Peyer's patch (tissue), 4 donors: ENCODE measurements at places on chromosomes 7 and 10. TPM values are rescaled to one million over a fixed set of nuclear protein-coding genes. Genes with fewer than 3 reads are reported as not detected.
A peak's percentile ranks its signal among the peaks of the same experiment; 100 is the strongest.

- DNase-seq, result no peak
These were observed 70.7 kb upstream of the LRRC18 start for GRCh38 chr10:49010295-49010694.

DNA sequence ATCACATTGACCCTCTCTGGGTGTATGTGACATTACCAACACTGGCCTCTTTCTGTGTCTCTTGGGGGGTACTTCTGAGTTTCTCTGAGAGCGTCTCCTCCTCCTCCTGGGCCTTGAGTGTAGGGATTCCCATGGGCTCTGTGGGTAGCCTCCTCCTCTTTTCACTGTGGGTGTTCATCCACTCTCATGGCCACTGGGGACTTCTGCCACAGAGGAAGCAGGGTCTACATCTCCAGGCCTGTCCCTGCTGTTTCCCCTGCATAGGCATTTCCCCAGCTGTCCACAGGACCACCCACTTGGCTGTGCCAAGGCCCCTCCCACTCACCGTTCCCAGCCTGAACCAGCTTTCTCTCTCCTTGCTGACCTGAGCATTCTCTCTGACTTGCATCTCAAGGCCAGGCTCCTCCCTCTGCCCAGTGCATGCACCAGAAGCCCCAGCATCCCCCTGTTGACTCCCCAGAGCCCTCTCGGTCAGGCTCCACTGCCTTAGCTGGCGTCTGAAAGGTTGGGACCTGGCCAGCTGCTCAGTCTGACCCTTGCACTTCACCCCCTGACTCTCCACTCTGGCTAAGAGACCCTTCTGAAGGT, 487.6 kb downstream of the GLRX3 start:
- no peak for DNase-seq

GRCh38 chr7:7736671-7737070, 18.3 kb upstream of the RPA3 start:
- DNase-seq, result no peak

The EGFR gene
- total RNA-seq, result 57.2 TPM

DNA sequence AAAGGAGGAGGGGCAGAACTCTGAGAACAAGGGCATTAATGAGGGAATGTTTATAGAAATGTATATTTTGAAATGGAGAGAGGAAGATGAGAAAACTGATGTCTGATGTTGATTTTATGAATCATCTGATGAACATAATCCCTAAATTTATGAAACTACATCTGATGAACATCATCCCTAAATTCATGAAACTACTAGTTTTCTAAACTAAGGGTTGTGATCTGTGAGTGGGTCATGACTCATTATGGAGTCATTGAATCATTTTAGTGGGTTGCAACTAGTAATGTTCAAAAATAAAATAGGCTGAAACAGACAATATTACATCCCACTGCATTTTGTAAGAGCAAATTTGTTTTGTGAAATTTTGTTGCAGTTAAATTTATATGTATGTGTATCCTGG, 442.6 kb upstream of the TEX47 start:
- DNase-seq, result no peak

GRCh38 chr10:131855461-131856401, 45.1 kb upstream of the PPP2R2D start:
- DNase-seq, result peak; percentile 34

DNA sequence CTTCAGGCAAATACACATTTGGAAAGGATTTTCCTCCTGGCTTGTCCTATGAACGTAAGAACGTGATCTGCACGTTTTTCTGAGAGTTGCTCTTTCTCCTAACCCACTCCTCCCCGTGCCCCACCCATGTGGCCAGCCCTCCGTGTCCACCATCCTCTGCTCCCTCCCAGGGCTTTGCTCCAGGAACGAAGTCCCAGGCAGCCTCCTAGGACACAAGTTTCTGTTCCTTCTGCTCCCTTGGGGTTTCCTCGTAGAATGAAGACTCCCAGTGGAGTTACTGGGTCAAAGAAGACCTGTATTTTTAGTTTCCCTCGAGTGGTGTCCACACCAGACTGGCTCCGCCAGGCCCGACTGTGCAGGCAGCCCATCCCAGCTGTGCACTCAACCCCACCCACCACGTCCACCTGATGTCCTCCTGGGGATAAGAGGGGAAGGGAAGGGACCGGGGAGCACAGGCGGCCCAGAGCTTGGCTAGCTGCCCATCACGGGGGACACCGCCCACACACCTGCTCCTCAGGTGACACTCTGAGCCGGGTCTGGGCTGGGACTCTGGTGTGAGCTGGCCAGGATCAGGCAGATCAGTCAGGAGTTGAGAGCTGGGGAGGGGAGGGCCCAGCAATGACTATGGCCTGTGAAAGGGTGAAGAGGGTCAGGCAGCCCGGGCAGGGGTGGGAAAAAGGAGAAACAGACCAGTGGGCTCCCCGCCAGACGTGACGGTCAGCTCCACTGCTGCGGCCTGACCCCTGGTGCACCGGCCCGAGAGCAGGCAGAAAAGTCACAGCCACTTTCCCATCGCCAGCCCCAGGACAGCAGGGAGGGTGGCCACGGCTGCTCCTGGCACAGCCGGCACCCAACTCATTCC, 54.3 kb upstream of the PPP2R2D start:
- DNase-seq, result no peak

DNA sequence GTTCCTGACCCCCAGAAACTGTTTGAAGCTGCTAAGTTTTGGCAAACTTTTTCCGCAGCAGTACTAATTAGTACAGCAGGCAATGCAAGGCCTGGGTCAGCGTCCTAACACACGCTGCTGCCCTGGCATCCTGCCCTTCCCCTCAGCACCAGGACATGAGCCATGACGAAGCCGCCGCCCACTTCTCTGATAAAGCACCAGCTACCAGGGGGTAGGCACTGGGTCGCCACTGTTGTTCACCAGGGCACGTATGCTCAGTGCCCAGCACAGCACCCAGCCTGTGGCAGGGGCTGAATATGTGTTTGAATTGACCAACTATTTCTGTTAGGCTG, 59.5 kb downstream of the CHST15 start:
- no peak for DNase-seq

The FRMD4A gene
- total RNA-seq, result 47.9 TPM

GRCh38 chr10:76738991-76739390, 898.6 kb downstream of the KCNMA1 start:
- no peak for DNase-seq

DNA sequence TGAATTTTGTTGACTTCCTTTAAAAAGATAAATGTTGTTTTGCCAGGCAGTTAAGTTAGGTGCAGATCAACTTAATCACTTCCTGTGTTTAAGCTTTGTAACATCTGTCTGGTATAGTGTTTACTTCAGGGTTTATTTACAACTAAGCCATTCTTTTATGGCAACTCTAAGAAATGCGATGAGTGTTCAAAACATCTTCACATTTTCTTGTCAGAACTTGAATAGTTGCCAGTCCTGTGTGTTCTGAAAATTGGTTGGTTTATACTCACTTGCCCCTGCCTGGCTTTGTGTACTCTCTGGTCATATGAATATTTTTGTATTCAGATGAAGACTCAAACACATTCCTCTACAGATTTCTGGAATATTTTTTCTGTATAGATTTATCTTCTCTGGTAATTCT, 327.2 kb downstream of the MDFIC start:
- DNase-seq, result no peak

GRCh38 chr7:143882604-143883078, 19.3 kb downstream of the TCAF1 start:
- no peak for DNase-seq

GRCh38 chr10:16986406-16987205, 143.0 kb downstream of the CUBN start:
- DNase-seq, result no peak

The BMPER gene
- 17.3 TPM for total RNA-seq

The RASA4B gene
- total RNA-seq, result 47.6 TPM

DNA sequence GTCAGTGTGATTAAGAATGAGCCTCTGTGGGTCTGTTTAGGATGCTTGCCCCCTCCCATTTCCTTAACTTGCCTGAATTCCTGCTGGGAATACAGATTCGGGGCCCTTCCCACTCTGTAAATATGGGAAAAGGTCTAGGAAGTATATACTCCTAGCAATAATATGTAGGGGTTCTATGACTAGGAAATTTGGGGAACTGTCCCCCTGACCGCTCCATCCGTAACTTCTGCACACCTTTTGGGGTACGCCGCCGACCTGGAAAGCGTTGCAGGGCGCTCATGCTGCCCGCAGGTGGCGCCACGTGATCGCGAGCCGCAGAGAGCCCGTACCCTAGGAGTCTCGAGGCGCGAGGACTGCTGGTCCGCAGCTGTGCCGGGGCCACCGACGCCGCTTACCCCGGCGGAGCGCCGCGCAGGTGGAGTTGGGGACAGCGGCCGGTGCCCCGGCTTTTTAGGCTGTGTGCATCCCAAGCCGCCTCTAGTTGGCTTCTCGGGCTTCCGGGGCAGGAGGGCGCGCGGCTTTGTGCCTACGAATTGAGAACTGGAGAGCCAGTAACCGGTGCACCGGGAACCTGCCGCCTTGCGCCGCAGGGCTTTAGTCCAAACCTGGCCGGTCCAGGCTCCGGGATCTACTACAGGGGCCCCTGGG, 656 bp upstream of the CNNM2 start:
- peak; percentile 91 for DNase-seq

DNA sequence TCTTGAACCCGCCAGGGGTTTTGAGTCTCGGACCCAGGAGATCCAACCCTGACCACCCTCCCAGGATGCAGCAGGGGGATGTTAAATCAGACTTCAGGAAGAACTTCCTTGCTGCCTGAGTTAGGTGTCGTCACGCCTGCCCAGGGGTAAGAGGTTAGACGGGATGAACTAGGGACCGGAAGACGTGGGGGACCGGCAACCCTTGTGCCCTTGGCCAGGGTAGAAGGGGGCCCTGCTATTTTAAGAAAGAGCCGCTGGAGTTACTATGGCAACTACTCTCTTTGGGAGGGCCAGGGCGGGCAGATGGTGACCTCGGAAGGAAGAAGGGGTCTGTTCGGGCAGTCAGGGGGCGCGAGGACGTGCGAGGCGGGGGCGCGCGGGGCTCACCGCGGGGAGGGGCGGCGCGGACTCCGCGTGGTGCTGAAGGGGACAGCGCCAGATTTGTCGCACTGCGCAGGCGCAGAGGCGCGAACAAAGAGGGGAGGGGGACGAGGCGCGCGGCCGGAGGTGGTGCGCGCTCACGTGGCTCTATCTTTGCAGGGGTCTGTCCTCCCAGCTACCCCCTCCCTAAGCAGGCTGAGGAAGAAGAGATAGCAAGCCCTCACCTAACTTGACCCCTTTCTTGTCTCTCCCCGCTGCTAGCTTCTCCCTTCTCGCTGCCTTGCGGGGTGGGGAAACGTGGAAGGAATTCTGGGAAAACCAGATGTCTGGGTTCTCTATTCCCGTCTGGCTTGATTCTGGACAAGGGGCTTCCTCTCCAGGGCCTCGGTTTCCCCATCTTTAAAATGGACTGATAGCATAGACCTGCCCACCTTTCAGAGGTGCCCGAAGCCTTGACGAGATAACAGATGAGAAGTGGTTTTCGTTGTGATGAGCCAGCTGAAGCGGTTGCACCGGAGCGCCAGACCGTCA, 940 bp upstream of the PSD start:
- peak; percentile 69 for DNase-seq

GRCh38 chr10:97780841-97781617, 9.2 kb upstream of the SFRP5 start:
- no peak for DNase-seq

DNA sequence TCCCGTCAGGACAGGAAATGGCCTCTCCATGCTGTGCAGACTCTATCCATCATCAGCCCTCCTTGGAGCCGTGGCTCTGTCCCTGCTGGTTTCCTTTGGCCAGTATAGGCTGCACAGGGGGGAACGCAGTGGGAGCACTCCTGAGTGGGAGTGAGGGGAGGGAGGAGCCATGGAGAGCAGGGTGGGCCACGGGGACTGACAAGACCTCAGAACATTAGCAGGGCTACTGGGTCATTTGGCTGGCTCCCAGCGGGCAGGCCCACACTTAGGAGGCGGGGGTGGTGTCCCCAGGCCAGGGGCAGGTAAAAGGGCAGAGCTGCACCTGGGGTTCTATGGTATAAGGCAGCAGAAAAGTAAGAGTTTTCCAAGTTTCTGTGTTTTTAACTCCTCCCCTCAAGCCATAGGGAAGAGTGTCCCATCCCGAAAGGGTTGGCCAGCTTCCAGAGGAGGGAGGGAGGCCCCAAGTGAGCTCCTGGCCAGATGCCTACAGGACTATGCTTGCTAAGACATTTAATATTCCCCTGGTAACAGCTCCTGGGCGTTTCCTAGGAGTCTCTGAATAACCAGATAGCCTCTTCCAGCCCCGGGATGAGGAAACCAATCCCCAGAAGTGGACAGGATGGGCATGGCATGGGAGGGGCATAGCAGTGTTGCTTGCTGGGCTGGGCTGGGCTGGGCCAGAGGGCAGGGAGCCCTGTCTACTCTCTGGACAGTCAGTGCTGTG, 5.5 kb upstream of the OPN4 start:
- peak; percentile 48 for DNase-seq

DNA sequence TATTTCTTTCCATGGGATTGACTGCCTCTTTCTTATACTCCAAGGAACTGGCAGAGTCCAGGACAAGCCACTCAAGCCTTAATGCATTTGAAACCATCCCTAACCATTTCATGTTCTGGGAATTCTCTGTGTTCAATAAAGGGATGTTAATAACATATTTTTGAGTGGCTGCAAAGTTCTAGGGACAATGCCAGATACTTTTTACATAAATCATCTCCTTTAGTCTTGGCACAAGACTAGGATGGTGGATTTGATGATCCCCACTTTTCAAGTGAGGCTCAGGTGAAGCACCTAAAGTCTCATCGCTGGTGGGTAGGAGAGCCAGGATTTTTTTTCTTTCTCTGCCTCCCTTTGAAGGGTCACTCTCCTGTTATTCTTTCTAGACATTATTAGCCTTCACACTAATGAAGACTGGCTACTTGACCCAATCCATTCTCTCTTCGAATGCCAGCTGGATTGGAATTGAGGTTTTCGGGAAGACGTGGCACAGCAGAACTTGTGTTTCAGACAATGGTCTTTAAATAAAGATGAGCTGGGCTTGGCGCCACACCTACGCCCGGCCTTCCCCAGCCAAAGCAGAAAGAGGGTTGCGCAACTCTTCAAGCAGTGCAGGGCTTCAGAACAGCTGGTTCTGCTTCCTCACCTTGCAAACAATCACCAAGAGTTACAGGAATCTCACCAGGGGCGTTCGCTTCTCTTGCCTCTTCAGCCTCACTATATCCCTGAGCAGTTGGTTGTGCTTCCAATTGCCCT, 73.8 kb upstream of the BMPER start:
- no peak for DNase-seq

DNA sequence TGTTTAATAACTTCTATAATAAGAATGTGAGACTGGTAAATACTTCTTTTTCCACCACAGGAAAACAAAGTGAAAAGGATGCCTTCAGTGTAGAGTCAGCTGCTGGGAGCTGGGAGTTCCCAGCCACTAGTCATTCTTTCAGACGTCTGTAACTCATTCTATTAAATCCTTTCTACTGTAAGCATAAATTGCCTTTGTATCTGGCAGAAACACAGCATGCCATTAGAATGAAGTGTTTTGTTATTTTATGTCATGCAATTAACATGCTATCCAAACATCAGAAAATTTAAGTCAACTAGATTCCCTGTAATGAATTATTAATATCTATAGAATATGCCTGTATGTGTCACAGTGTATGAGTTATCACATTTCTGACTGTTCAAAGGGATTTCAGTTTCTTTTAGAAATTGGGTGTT, 14.3 kb downstream of the BPGM start:
- no peak for DNase-seq

The CNPY1 gene
- not detected for total RNA-seq

The PCLO gene
- 23.1 TPM for total RNA-seq

The FRMPD2 gene
- total RNA-seq, result not detected
